ENCODE measurements at places on chromosomes 6 and 20. TPM values are rescaled to one million over a fixed set of nuclear protein-coding genes. Genes with fewer than 3 reads are reported as not detected.

The CYP24A1 gene
- not detected for total RNA-seq

The TREM2 gene
- total RNA-seq: not detected

The MICAL1 gene
- 51.3 TPM for total RNA-seq

The CPXM1 gene
- total RNA-seq: 28.8 TPM

The FAM120B gene
- total RNA-seq: 12.0 TPM

The KDM1B gene
- total RNA-seq: 7.5 TPM

The BPIFB4 gene
- not detected for total RNA-seq

The DEFB118 gene
- total RNA-seq: not detected

The ZBTB46 gene
- 22.4 TPM for total RNA-seq

The CST7 gene
- not detected for total RNA-seq

The WFDC12 gene
- total RNA-seq: not detected

The UCKL1 gene
- 36.5 TPM for total RNA-seq

The EPPIN gene
- total RNA-seq: not detected

The PPP1R14C gene
- total RNA-seq: 0.61 TPM

The TCP11 gene
- not detected for total RNA-seq

The OLIG3 gene
- 0.60 TPM for total RNA-seq

The NKAPL gene
- total RNA-seq: not detected

The OCSTAMP gene
- total RNA-seq: 0.13 TPM

The LHFPL5 gene
- total RNA-seq: not detected

The BMP5 gene
- total RNA-seq: not detected

The FKBP1C gene
- total RNA-seq: 0.74 TPM

The MAFB gene
- 1.8 TPM for total RNA-seq

The POPDC3 gene
- total RNA-seq: 3.7 TPM

The KIF6 gene
- total RNA-seq: 0.65 TPM

The ASXL1 gene
- total RNA-seq: 25.6 TPM

The SRMS gene
- total RNA-seq: 0.29 TPM

The SMPDL3A gene
- total RNA-seq: 3.5 TPM

The KHDRBS2 gene
- 7.7 TPM for total RNA-seq

The SLC22A16 gene
- not detected for total RNA-seq

The RNF182 gene
- total RNA-seq: 13.0 TPM

The ANKRD66 gene
- not detected for total RNA-seq

The TBC1D20 gene
- total RNA-seq: 16.2 TPM

The KCNK15 gene
- 0.33 TPM for total RNA-seq

The ACSS2 gene
- total RNA-seq: 17.7 TPM

The RBBP9 gene
- 15.1 TPM for total RNA-seq
